Heart left ventricle (tissue), 16 donors: ENCODE measurements at places on chromosomes 5 and 9.

DNA sequence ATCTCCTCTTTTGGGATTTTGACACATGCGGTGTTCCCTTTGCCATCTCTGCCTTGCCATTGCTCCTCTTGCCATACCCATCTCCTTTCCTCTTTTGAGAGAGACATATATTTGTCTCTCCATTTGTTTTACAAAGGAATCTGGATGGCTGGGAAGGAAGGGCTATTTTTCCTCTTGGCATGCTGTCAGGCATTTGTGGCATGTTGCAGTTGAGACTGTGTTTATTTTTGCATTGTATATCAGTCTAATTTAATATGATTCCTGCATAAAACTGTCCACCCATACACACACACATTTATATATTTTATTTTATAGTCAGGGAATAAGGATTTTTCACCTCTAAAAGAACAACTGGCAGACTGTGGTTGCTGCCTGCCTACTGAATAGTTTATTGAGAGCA lies 1105.8 kb upstream of the SEMA6A start:
- H3K36me3 ChIP-seq = no peaks in the 10 kb centered on the region
- no peak overlapping the region for H3K27ac ChIP-seq
- no peak overlapping the region for H3K4me3 ChIP-seq
- H3K27me3 ChIP-seq = no peaks in the 10 kb centered on the region
- DNase-seq = no peak

DNA sequence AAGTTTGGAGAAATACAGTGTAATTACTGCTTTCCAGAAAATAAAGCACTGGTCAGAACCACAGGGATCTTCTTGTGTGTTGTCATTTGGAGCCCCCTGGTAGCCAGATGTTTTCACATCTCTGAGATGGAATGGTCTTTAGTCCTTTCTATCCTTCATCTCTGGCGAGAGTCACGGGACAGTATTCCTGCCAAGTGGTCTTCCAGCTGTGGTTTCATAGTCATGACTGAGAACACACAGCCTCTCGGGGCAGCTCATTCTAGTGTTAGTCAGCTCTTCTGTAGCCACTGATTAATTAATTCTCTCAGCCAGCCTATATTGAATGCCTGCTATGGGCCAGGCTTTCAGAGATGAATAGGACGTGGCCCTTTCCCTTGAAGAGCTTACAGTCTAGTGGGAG lies 34.1 kb downstream of the HMGXB3 start:
- DNase-seq = no peak
- H3K27me3 ChIP-seq = no peaks in the 10 kb centered on the region
- peaks cover 44% of the 10 kb centered on the region for H3K36me3 ChIP-seq
- no peak overlapping the region for H3K27ac ChIP-seq

GRCh38 chr5:89127191-89127590 lies 244.2 kb upstream of the MEF2C start:
- no peak for DNase-seq
- no peaks in the 10 kb centered on the region for H3K36me3 ChIP-seq
- no peak overlapping the region for H3K27ac ChIP-seq

DNA sequence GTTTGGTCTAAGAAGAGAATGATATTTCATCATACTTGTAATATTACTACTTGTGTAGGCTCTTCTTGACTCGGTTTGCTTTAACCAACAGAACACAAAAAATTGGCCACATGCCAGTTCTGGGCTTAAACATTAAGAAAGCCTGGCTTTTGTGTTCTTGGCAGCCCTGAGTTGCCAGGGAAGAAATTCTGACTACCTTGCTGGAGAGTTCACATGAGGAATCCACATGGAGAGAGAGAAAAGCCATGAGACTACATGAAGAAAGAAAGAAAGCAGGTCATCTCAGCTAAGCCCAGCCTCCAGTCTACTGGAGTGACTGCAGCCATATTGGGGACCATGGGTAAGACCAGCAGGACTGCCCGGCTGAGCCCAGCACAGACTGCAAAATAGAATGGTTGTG lies 524.8 kb downstream of the RAB3C start:
- no peaks in the 10 kb centered on the region for H3K27me3 ChIP-seq
- peaks cover 13% of the 10 kb centered on the region for H3K4me1 ChIP-seq
- H3K4me3 ChIP-seq = no peak overlapping the region
- H3K27ac ChIP-seq = no peak overlapping the region
- H3K36me3 ChIP-seq = no peaks in the 10 kb centered on the region

DNA sequence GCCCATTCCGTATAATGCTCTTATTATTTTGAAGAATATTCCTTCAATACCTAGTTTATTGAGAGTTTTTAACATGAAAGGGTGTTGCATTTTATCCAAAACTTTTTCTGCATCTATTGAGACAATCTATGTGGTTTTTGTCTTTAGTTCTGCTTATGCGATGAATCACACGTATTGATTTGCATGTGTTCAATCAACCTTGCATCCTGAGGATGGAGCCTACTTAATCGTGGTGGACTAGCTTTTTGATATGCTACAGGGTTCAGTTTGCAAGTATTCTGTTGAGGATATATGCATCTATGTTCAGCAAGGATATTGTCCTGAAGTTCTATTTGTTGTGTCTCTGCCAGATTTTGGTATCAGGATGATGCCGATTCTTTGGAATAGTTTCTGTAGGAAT lies 1070.3 kb upstream of the CDH18 start:
- H3K27me3 ChIP-seq = no peaks in the 10 kb centered on the region
- H3K4me1 ChIP-seq = no peaks in the 10 kb centered on the region
- H3K4me3 ChIP-seq = no peak overlapping the region
- no peaks in the 10 kb centered on the region for H3K36me3 ChIP-seq

- H3K4me3 ChIP-seq = no peak overlapping the region
- peaks cover 6% of the 10 kb centered on the region for H3K4me1 ChIP-seq
- H3K36me3 ChIP-seq = peaks cover 100% of the 10 kb centered on the region
These were observed 6.5 kb downstream of the PMPCA start for GRCh38 chr9:136416914-136417313.

GRCh38 chr5:978693-979092 lies 29.9 kb upstream of the NKD2 start:
- no peak for DNase-seq
- H3K4me1 ChIP-seq = no peaks in the 10 kb centered on the region
- no peaks in the 10 kb centered on the region for H3K36me3 ChIP-seq
- no peak overlapping the region for H3K4me3 ChIP-seq
- H3K27ac ChIP-seq = no peak overlapping the region

GRCh38 chr5:168168978-168169698 lies 122.3 kb upstream of the WWC1 start:
- peaks cover 26% of the 10 kb centered on the region for H3K4me1 ChIP-seq
- H3K36me3 ChIP-seq = no peaks in the 10 kb centered on the region
- no peaks in the 10 kb centered on the region for H3K27me3 ChIP-seq
- H3K27ac ChIP-seq = no peak overlapping the region
- no peak overlapping the region for H3K4me3 ChIP-seq
- DNase-seq = peak; percentile 47
